ENCODE measurements at places on chromosomes 5 and 9. TPM values are rescaled to one million over a fixed set of nuclear protein-coding genes. Genes with fewer than 3 reads are reported as not detected.

GRCh38 chr9:34123682-34124081, 2.8 kb downstream of the DCAF12 start:
- no peaks in the 10 kb centered on the region for H3K27me3 ChIP-seq
- peak overlapping the region; percentile 95 for H3K4me3 ChIP-seq
- H3K36me3 ChIP-seq: peaks cover 40% of the 10 kb centered on the region
- peak; percentile 39 for DNase-seq
- peak overlapping the region; percentile 72 for H3K27ac ChIP-seq
- peaks cover 46% of the 10 kb centered on the region for H3K4me1 ChIP-seq

DNA sequence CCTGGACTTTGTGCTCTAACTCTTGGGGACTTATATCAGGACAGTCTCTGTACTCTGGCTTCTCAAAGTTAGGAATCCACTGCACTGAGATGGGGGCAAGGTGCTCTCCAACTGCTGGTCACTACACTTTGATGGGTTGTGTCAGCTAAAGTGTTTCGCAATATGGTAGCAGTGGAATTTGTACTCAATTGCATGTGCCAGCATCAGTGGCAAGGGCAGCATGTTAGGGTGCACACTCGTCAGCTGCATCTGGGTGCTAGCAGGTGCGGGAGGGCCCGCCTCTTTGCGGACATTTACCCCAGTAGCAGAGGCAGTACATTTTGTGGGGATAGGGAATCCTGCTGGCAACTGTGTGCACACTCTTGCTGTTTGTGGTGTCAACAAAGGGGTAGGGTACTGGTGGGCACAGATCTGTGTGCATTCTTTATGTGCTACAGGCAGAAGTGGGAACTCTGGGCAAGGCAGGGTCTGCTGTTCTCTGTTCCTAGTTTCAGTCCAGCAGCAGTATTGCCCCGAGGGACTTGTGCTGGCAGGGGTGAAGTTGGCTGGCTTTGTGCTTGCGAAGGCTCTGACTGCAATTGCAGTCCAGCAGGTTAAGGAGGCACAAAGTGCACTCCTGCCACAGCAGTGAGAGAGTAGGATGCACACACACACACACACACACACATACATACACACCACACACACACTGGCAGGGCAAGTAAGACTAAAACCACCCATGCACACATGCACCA, 924.8 kb upstream of the CDH9 start:
- no peaks in the 10 kb centered on the region for H3K36me3 ChIP-seq
- H3K27ac ChIP-seq: no peak overlapping the region
- DNase-seq: no peak
- H3K27me3 ChIP-seq: no peaks in the 10 kb centered on the region
- H3K4me3 ChIP-seq: no peak overlapping the region
- no peaks in the 10 kb centered on the region for H3K4me1 ChIP-seq

- no peak overlapping the region for H3K4me3 ChIP-seq
- no peak for DNase-seq
- no peak overlapping the region for H3K27ac ChIP-seq
- no peaks in the 10 kb centered on the region for H3K4me1 ChIP-seq
Observed at GRCh38 chr9:8070779-8071444, 271.3 kb upstream of the DMAC1 start.

- H3K4me1 ChIP-seq: peaks cover 4% of the 10 kb centered on the region
- no peaks in the 10 kb centered on the region for H3K27me3 ChIP-seq
- H3K36me3 ChIP-seq: no peaks in the 10 kb centered on the region
- peak; percentile 17 for DNase-seq
- H3K4me3 ChIP-seq: no peak overlapping the region
Observed at GRCh38 chr5:42745426-42745825, 11.2 kb upstream of the CCDC152 start.

The SPATA31C2 gene
- total RNA-seq: not detected
